Kidney capillary endothelial cell (primary cell): ENCODE measurements at places on chromosomes 16 and 17.

DNA sequence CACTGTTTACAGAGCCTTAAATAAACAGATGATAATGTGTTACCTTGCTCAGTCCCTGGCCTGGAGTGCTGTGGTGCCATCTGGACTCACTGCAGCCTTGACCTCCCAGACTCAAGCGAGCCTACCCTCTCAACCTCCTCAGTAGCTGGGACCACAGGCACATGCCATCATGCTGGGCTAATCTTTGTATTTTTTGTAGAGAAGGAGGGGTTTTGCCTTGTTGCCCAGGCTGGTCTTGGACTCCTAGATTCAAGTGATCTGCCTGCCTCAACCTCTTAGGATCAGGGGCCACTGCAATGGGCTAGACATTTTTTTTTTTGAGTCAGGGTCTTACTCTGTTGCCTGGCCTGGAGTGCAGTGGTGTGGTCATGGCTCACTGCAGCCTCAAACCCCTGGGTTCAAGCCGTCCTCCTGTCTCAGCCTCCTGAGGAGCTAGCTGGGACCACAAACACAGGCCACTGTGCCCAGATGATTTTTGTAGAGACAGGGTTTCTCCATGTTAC, 5.0 kb upstream of the NAGLU start:
- DNase-seq = no peak

DNA sequence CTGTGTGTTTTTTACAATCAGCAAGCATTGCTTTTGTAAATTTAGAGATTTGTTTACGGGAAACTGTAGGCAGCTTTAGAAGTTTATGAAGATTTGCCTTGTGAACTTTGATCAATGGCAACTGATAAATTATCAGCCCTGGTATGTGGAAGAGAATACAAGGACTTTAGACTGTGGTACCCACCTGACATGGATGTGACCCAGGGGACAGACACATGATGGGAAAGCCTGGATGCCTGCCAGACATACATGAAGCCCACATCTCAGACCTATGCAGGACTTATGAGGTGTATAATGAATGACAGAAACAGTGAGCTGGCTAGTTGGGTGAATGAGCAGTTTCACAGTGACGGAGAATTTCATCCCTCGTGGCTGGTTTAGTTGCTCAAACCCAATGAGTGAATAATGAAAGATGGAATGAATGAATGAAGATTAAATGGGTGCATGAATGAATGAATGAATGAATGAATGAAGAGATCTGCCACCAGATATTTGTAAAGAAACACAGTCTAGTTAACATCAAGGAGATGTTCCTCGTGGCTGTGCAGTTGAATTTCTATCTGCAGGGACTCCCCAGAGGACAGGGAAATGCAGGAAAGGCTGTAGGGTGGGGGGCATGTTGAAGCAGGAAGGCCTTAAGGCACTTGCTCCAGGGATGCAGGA, 7.6 kb downstream of the TMEM92 start:
- DNase-seq = no peak

GRCh38 chr16:69315486-69316311, 4.5 kb downstream of the VPS4A start:
- no peak for DNase-seq

GRCh38 chr17:73696251-73696650, 52.0 kb upstream of the SDK2 start:
- DNase-seq = no peak

DNA sequence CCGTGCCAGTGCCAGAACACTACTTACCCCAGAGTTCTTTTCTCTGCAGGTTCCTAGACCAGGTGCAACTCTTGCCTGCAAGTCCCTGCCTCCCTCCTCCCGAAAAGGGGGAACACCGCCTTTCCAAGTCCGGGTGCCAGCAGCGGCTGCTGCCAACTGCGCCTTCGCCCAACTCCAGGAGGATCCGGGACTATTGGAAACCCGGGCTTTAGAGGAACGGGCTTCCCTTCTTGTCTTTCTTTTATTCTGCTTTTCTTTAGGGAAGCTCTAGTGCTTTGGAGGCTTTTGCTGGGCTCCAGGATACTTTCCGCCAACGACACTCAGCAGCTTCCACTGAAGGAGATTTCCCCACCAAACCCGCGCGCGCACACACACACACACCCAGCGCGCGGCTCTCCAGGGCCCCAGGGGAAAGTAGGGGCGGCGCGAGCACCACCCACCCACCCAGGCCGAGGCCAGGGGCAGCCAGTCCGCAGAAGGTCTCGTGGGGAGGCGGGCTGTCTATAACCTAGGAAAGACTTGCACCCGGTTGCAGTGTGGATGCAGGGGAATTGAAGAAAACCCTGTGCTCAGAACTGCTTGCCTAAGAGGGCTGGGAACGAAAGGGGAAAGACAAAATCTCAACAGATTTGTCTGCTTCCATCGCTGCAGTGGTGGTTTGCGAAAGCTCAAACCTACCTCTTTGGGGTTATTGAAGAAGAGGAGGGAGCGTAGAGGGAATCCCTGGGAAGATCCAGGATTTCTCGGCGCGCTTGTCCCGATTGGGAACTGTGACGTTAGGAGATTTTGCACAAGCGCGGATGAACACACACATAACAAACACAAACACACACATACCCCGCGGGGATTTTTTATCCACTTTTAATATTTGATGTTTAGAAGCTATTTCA, 977 bp upstream of the CA10 start:
- DNase-seq = no peak

DNA sequence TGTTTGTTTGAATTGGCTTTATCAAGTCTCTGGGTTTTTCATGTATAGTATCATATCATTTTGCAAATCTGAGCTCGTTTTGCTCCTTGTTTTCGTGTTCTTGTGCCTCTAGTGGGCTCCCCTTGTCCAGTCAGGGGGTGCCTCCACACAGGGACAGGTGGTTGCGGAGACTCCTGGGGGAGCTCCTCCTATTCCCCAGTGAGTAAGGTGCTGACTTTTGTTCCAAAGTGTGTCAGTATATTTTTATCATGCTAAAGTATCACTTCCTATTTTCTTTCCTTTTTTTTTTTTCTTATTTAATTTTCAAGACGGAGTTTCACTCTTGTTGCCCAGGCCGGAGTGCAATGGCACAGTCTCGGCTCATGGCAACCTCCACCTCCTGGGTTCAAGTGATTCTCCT, 30.3 kb upstream of the IL17C start:
- no peak for DNase-seq

- no peak for DNase-seq
Observed at GRCh38 chr16:87135246-87136030, 181.8 kb downstream of the C16orf95 start.

- DNase-seq = no peak
Observed at GRCh38 chr16:82881516-82881915, 254.7 kb downstream of the CDH13 start.

DNA sequence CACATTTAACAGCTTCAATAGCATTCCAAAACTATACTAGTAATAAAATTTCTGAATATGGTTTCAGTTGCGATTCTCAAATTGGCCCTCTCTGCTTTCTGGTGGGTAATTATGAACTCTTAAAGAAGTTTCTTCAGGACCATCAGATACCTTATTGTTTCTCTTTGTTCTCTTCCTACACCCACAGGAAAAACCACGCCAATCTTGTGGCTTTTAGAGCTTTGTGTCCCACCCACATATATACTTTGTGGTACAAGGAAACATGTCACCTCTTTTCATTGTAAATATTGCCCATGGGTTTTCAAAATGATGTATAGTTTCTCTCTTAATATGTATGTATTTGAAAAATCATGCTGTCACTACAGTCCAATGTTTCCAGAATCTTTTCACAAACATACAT, 12.1 kb downstream of the ABCA9 start:
- no peak for DNase-seq

- no peak for DNase-seq
Observed at GRCh38 chr17:81537343-81537855, 9.2 kb downstream of the FSCN2 start.

DNA sequence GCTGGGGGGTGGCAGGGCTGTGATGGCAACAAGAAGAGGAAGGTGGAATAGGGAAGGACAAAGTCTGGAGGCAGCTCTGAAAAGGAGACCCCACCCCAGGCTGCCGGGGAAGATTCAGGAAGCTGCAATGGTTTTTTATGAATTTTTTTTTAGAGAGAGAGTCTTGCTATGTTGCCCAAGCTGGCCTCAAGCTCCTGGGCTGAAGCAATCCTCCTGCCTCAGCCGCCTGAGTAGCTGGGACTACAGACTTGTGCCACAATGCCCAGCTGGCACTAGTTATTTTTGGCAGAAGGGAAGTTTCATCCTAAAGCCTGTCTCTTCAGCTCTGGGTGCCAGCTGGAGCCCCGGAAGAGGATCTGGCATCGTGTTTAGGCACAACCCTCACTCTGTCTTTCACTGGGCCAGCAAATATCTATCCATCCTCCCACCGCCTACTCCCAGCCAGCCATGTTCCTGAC, 1.3 kb upstream of the CES3 start:
- no peak for DNase-seq

DNA sequence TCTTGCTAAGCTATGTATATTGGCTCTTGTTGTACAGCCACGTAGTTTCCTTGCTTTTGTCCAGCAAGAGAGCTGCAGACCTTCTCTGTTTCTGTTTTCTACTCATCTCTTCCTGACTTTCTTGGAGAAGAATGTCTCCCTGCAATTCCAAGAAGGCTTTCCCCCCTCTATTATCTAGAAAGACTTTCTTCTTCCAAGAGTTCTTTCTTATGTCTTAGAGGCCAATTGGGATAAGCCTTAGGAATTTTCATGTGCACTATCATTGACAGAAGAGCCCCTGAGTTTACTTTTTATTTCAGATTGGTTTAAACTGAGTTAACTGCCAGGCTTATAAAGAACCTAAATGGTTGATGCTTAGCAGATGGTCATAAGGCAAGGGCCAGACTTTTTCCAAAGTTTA, 9.0 kb downstream of the CAPNS2 start:
- DNase-seq = no peak

GRCh38 chr16:77077256-77077922, 113.6 kb upstream of the MON1B start:
- no peak for DNase-seq

DNA sequence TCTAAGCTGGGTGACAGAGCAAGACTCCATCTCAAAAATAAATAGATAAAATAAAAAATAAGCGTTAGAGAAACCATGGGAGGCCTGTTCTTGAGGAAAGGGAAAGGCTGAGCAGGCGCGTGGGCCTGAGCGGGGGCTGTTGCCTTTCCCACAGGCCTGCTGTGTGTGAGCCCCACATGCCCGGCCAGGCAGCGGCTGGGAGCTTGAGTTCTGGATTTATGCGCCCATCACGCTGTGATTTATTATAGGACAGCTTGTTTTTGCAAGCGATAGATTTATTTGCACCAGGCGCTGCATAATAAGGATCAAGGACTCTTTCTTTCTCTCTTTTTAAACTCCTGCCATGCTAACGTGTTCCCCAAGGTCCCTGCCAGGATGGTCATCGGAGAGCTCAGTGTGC, 14.8 kb upstream of the WFDC1 start:
- DNase-seq = no peak
